NCI-H345 (cell line): ENCODE measurements at places on chromosomes 1 and 21.

DNA sequence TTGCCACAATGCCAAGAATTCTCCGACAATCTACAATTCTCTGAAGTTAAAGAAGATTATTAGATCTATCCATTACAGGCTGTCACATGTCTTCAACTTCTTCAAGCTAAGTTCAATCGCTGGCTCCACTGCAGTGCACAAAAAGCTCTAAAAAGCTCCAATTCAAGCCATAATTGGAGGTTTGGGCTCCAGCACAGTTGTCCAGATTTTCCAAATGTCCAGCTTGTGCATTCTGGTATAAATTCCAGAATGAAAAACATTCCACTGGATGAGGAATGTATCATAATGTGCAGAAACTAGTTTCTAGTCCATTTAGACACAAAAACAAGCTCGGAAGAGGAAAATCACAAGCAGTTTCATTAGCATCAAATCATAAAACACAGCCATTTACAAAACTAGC lies 138.6 kb downstream of the NRIP1 start:
- no peak for DNase-seq

DNA sequence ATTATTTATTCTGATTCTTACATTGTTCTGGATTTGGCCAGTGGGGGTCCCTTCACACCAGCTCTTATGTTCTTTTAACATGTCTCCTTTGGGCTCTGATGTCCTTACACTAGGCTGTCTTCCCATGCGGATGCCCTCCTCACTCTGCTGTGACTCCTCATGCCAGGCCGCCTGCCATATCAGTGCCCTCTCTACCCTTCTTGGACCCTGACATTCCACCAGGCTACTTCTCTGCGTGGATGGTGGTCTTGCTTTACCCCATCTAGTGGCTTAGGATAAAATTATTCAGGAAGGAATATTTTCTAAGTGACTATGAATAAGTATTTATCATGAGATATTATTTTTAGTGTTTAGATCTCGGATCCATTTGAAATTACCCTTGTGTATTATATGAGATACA lies 21.2 kb downstream of the ATF6 start:
- DNase-seq: no peak

GRCh38 chr1:98008373-98008772 lies 87.5 kb upstream of the DPYD start:
- no peak for DNase-seq

GRCh38 chr1:96370757-96371156 lies 350.8 kb upstream of the PTBP2 start:
- no peak for DNase-seq

GRCh38 chr1:182917378-182917777 lies 35.6 kb downstream of the SHCBP1L start:
- no peak for DNase-seq

DNA sequence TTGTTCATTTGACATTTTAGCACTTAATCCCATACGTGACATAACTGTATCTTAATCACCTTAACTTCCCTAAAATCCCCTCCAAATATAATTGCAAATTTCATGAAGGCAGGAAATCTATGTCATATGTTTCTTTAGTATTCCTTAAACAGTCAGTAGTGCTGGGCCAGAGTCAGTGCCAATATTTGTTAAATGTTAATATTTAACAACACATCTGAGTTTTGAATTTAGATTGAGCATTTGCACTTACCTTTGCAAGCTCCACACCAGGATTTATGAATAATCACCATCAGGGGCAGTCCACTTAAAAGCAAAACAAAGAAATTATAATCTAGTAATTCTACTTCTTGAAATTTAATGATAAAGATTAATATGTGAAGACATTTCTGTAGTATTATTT lies 5.3 kb downstream of the KTI12 start:
- DNase-seq: no peak

DNA sequence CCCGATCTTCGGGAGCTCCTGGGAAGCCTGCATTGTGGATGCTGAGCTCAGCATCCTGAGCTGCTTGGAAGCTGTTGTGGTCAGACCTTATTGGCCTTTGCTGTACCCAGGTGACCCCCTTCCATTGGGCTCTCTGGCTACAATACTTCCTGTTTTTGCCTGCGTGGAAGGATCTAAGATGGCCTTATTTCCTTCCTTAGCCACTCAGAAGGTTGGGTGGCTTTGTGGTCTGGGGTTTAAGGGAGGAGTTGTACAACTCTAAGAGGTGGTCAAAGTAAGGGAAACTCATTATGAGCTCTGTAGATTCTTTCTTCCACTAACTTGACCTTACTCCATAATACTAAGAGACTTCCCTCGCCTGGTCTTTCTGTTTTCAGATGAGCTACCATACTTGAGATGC lies 17.7 kb downstream of the PFKFB2 start:
- DNase-seq: no peak

- no peak for DNase-seq
Observed at GRCh38 chr1:176379626-176380339, 83.2 kb upstream of the PAPPA2 start.

GRCh38 chr1:167202049-167202448 lies 18.6 kb upstream of the POU2F1 start:
- no peak for DNase-seq

GRCh38 chr1:29425631-29426030 lies 189.3 kb downstream of the PTPRU start:
- DNase-seq: no peak

DNA sequence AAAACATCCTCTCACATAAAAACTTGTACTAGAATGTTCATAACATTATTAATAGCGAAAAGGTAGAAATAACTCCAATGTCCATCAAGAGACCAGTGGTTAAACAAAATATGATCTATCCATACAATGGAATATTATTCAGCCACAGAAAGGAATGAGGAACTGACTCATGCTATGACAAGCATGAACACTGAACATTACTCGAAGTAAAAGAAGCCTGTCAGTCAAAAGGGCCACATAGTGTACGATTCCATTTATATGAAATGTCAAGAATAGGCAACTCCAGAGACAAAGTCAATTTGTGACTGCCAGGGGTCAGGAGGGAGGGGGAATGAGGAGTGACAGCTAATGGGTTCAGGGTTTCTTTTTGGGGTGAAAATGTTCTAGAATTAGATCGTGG lies 2.3 kb downstream of the VPS26C start:
- DNase-seq: no peak

DNA sequence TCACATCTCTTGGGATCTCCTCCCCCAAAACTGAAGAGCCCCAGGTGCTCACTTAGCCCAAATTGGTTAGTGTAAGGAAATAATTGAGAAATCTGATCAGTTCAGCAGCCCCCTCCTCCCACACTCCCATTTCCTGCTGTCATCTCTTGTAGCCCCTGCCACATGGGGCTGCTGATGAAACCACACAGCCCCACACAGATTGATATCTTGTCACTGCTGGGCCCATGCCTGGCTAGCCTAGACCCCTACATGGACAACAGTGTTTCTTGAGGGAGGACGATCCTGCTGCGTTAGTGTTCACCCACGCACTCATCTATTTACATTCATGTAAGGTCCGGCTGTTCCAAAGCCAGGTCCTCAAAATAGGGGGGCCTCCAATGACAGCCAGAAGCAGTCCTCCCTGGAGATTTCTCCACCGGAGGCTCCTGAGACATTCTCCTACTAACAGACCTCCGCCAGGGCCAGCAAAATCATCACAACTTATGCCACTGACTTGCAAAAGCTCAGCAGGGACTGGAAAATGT lies 23.9 kb upstream of the RXRG start:
- DNase-seq: no peak

DNA sequence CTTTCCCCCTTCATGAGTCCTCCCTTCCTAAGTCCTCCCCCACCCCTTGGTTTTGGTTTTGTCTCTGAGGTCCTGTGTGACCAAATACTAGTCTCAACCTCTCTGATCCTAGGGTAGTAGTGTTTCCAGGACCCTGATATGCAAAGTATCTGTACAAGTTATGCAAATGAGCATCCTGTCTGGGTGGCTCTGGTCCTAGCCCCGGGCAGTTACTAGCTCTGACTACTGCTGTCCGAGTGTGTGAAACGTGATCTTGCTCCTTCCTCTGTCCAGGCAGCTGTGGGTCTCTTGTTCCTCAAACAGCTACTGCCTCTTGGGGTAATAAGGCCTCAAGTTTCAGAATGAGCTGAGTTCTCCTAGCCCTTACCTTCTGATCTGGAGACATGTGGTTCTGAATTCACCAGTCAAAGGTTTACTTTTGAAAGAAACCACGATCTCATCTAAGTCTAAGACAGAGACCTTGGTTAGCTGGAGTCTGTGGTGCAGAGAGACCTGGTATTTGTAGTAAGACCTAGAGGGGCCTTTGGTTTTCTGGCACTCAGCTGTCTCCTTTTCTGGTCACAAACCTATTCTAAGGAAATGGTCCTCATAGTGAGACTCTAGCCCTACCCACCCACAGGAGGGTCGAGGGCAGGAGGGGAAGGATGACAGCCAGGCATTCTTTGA lies 31.0 kb upstream of the IL19 start:
- no peak for DNase-seq

DNA sequence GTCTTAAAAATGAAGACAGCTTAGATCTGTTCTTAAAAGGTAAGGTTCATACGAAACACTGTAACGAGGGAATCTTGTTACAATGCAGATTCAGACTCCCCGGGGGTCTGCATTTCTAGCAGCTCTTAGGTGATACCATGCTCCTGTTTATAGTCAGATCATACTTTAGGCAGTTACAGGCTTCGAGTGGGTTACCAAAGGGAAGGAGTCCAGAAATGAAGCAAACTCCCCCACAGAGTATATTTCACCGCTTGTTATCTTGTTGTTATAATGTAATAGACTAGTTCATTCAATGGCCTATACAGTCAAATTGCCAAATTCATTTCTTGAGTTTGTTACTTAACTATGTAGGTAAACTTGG lies 601.1 kb downstream of the USP25 start:
- no peak for DNase-seq

- DNase-seq: no peak
Observed at GRCh38 chr1:214923278-214923915, 159.1 kb upstream of the KCNK2 start.

GRCh38 chr21:45824546-45825215 lies 156.9 kb upstream of the COL6A1 start:
- DNase-seq: no peak

- no peak for DNase-seq
Observed at GRCh38 chr1:226212545-226212944, 10.9 kb upstream of the MIXL1 start.

DNA sequence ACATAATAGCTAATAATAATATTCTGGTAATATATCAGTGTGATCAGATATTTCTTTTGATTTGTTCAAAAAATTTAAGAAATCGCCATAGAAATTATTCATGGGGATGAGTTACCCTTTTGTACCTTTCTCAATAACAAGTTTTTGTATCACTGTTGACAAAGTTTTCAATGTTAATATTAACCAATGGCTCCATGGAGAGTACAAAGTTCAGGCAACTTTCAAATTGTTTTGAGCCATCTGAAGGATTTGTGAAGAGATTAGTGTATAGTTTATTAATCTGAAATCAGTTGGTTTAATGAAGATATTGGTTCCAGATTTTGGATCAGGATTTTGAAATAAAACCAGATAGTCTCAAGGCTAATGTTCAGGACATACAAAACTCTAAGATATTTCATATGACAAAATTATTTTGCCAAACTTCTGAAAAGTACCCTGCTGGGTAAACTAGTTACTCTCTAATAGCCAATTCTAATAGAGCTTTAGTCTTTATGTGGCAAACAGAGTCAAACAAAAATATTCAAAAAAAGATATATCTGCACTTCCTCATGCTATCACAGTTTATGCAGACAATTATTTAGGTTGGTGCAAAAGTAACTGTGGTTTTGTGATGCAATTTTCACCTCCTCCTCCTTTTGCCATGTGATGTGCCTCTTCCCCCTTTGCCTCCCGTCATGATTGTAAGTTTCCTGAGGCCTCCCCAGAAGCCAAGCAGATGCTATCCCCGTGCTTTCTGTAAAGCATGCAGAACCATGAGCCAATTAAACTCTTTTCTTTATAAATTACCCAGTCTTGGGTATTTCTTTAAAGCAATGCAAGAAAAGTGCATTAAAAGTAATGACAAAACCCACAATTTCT lies 1105.0 kb downstream of the PLA2G4A start:
- DNase-seq: no peak

GRCh38 chr1:231512147-231512698 lies 16.2 kb upstream of the TSNAX start:
- DNase-seq: no peak
